EH (cell line): ENCODE measurements at places on chromosomes 2 and 18.

GRCh38 chr2:211468877-211469663 lies 912.7 kb downstream of the CPS1 start:
- no peak for DNase-seq

GRCh38 chr18:75106746-75107145 lies 102.2 kb downstream of the PTGR3 start:
- no peak for DNase-seq

GRCh38 chr2:46332686-46333281 lies 35.6 kb downstream of the EPAS1 start:
- DNase-seq = peak; percentile 58

GRCh38 chr2:156959481-156959880 lies 298.0 kb upstream of the GALNT5 start:
- no peak for DNase-seq

GRCh38 chr18:68854786-68855391 lies 57.0 kb downstream of the CCDC102B start:
- no peak for DNase-seq

- no peak for DNase-seq
These were observed 485.6 kb upstream of the SPRED2 start for GRCh38 chr2:65917986-65918385.

- no peak for DNase-seq
These were observed 472.7 kb upstream of the HS6ST1 start for GRCh38 chr2:128791120-128791984.

- DNase-seq = no peak
These were observed 15.7 kb upstream of the DGUOK start for GRCh38 chr2:73910873-73911547.

GRCh38 chr2:181995289-181995688 lies 9.6 kb downstream of the PPP1R1C start:
- DNase-seq = no peak

GRCh38 chr2:8239531-8240088 lies 442.2 kb upstream of the ID2 start:
- DNase-seq = no peak

DNA sequence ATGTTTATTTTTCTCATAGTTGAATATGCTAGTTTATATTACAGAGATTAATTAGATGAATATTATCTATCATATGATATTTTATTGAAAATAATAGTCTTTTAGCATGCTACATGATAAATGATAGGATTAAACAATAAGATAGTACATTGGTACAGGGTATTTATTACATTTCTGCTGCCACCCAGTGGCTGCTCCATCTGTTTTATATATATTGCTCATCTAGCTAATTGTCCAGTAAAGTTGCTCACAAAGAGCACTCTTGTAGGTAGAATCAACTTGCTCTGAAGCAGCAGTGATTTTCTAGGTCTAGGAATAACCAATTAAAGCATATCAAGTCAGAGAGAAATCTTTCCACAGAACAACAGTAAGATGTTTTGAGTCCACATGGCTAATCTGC lies 183.3 kb downstream of the ASXL3 start:
- no peak for DNase-seq

- DNase-seq = peak; percentile 63
These were observed 190.8 kb upstream of the RGPD4 start for GRCh38 chr2:107635883-107636282.

DNA sequence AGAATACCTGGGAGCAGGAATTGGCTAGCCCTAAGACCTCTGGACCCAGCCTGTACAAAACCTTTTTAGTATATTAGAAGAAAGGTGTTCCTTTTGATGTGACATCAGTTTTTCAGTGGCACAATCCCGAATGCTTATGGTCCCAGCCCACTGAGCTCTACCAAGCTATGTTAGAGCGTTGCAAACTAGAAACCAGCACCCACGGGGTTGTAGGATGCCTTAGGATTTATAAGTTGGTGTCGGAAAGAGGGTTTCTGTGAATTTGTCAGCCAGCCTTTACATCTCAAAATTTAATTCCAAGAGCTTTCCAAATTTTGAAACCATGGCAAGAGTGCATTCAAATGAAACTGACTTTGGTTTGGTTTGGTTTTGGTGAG lies 499 bp upstream of the LMAN1 start:
- DNase-seq = no peak

DNA sequence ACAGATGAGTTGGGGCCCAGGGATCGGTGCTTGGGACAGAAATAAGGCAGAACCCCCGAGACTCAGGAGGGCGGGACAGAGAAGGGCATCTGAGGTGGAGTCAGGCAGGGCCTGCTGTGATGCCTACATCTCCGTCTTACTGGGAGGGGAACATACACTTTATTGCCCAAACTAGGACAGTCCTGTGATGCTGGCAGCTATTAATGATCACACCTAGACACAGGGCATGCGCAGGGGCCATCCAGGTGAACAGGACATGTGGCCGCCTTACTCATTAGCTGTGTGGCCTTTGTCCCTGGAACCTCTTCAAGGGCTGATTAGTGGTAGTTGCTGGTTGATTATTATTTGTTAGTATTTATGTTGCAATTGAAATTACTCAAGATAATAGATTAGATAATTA lies 33.2 kb downstream of the MLPH start:
- no peak for DNase-seq

GRCh38 chr2:171325886-171326585 lies 107.8 kb downstream of the METTL8 start:
- no peak for DNase-seq

- DNase-seq = peak; percentile 74
These were observed 73.2 kb downstream of the IL1R2 start for GRCh38 chr2:102064679-102065674.

- no peak for DNase-seq
These were observed 2.9 kb downstream of the NDUFV2 start for GRCh38 chr18:9105420-9105819.

DNA sequence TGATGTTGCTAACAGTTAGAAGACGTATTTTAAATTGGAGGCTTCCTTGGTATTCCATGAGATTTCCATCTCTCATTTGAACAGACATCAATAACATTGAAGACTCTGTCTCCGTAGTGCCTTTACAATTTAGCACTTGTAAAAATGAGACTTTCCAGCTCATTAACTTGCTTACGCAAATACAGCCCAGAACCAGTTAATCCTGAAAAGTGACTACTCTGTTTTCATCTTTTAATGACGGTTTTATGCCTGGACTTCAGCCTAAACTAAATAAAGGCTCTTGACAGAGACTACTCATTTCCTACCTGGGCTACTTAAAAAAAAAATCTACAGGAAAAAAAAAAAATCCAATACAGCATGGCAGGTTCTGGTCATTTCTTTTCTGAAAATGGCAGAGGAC lies 148.6 kb downstream of the LRATD1 start:
- DNase-seq = no peak

DNA sequence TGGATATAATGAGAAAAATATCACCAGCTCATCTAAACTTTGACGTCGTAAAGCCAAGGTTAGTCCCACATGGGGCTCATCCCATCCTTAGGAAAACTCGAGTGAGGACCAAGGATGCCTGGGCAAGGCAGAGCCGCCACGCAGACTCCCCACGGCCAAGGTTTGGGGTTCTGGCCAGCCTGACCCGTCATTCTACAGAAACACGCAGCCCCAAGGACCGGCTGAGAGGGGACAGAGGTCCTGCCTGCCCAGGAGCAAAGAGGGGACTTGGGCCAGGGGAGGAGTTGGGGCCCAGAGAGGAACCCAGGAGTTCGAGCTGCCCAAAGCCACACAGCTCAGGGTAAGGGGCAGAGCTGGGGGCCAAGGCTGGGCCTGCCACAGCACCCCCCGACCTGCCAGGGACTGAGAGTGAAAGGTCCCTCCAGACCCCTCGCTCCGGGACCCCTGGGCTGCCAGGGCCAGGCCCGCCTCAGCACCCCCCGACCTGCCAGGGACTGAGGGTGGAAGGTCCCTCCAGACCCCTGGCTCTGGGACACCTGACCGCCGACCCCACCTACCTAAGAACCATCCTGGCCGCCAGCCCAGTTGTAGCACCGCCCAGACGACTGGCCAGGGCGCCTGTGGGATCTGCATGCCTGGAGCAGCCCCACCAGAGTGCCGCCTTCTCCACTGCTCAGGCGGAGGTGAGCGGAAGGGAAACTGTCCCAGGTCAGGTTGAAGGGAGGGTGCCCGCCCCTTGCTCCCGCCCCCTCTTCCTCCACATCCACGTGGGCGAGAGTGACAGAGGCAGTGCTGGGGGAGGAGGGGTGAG lies at the start of gene PDCD1:
Gene PDCD1, minus strand, starts transcription at position 689 of the 811 bp plus-strand sequence. Its CDS starts 56 bp downstream, at position 633.
- no peak for DNase-seq

DNA sequence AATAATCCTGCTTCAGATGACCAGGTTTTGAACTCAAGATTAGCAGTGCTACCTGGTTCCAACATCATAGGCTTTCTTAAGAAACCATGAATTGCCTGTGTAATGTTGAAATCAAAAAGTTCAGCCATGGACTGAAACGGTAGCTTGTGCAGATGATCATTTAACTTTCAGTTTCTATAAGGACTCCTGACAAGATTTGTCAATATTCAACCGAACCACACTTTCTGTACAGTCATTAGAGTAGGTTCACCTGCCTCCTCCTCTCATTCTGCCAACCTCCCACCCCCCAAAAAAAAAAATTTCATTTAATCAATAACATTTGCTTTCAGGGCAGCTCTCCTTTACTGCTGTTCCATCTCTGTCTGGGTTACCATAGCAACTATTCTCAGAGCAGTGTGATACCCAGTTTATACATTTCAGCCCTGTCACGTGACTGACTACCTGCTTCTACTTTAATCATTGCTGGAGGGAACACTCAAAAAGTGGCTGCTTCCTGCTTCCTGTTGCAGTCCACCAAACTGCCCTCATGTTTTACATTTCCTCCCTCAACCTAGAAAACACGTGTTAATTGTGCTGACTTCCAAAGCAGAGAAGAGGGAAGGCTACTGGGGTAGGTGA lies 275.5 kb downstream of the SS18 start:
- DNase-seq = peak; percentile 23

DNA sequence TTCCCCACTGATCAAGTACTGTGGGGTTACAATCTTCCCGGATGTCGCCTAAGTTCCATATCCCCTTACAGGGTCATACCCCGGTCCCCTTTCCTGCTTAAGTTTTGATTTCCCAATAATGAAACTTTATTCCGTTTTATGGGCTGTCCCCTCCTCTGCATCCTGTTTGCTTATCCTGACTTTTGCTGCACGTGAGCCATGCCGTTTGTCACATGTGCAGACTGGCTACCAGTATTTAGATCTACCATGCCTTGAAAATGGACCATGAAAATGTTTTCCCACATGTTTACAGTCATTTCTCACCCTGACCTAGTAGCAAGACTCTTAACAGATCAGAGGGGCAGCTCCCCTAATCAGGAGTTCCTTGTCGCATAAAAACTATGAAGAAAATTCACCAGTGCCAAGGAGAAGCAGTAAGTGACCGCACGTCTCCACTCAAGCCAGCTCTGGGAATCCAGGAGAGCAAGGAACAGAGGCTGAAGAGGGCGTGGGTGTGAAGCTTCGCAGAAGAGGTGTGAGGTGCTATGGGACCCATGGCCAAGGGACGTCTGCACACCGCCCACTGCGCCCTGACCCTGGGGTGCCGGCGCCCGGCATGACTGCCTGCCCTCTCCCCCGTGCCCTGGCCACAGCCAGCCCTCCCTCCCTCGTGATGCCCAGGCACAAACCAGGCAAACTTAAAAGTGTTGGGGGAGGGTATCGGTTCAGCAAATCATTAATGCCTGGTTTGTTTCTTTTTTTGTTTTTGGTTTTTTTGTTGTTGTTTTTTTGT lies 440.8 kb upstream of the SALL3 start:
- no peak for DNase-seq
